ENCODE measurements at places on chromosomes 11 and 22. TPM values are rescaled to one million over a fixed set of nuclear protein-coding genes. Genes with fewer than 3 reads are reported as not detected.
A peak's percentile ranks its signal among the peaks of the same experiment; 100 is the strongest.

TMEM191C gene
- 0.71 TPM for total RNA-seq

DNA sequence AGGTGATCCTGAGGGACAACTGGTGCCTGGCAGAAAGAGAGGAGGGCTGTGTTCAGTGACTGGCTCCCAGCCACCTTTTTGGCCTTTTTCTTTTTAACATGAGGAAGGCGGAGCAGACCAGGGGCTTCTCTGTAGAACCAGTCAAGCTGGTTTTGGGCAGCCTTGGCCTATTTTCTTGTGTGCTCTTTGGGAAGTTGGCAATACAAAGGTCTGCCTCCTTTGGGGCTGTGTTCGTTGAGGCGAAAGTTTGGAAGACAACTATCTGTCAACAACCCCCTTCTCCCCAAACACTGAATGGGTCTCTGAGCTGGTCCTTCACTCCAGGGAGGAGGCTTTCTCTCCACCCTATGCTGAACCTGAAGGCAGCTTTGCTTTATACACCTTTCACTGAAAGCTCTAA, 8.5 kb downstream of the MARK2 start:
- peak overlapping the region; percentile 23 for H3K27ac ChIP-seq
- no peak overlapping the region for H3K4me3 ChIP-seq
- DNase-seq: no peak
- no peaks in the 10 kb centered on the region for H3K27me3 ChIP-seq

GRCh38 chr22:21989049-21989448, 6.5 kb upstream of the TOP3B start:
- no peaks in the 10 kb centered on the region for H3K27me3 ChIP-seq
- no peak overlapping the region for H3K4me3 ChIP-seq
- H3K27ac ChIP-seq: no peak overlapping the region
- no peaks in the 10 kb centered on the region for H3K36me3 ChIP-seq
- no peaks in the 10 kb centered on the region for H3K4me1 ChIP-seq

DNA sequence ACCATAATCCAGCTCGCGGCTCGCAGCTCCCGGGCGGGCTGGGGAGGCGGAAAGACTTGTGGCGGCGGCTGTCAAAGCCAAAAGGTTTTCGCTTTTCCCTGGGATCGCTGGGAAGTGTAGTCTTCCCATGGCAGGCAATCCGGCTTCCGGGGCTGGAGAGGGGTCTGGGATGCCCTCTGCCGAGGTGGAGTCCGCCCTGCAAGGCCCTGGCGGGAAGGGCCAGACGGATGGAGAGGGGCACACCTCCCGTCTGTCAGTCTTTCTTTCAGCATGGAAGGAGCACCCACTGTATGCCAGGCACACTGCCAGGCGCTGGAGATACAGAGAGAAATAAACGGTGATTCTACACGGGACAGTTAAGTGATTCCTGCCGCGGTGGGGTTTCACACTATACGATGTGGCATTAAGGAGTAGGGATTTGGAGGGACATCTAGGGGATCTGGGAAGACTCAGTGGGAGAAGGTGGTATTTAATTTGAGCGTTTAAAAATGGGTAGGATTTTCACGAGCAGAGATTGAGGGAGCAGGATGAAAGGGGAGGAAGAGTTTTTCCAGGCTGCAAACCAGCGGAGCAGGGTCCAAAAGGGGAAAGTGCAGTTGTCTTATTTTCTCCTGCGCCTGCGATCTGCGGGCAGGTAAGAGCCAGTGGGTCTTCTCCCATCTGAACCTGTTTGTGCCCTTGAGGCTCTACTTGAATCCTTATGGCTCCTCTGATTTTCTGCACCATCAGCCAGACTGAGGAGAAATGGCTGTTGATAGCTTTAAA, at the start of gene BACE1:
TSS of gene BACE1 (minus strand) at position 60 of the 765 bp plus-strand sequence. CDS start 461 bp downstream, outside the sequence.
- DNase-seq: peak; percentile 92
- peak within 1 kb of the TSS; percentile 76 for H3K27ac ChIP-seq
- no peaks in the 10 kb centered on the region for H3K27me3 ChIP-seq
- H3K4me3 ChIP-seq: peak within 1 kb of the TSS; percentile 53

DNA sequence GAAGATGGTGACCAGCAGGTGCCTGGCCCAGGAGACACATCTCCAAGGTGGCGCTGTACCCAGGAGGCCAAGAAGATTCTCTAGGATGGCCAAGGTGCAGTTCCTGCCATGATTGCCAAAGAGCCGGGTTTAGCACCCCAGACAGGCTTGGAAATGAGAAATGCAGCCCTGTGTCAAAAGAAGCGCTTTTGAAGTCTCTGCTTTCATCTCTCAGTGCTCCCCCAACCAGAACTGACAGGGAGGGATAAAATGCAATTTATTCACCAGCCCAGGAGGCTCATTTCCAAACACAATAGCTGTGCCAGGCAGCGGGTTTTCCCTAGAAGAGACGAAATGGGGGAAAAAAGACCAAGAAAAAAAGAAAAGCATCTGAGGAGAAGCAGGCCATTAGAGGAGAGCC, 195.9 kb upstream of the NCAM1 start:
- H3K27ac ChIP-seq: no peak overlapping the region
- H3K27me3 ChIP-seq: no peaks in the 10 kb centered on the region
- no peak overlapping the region for H3K4me3 ChIP-seq
- no peak for DNase-seq
- peaks cover 6% of the 10 kb centered on the region for H3K4me1 ChIP-seq
- H3K36me3 ChIP-seq: no peaks in the 10 kb centered on the region

- no peak overlapping the region for H3K27ac ChIP-seq
- no peak for DNase-seq
- no peaks in the 10 kb centered on the region for H3K36me3 ChIP-seq
- H3K4me1 ChIP-seq: no peaks in the 10 kb centered on the region
- no peak overlapping the region for H3K4me3 ChIP-seq
Observed at GRCh38 chr11:118295815-118296454, 8.6 kb upstream of the CD3E start.

- no peaks in the 10 kb centered on the region for H3K36me3 ChIP-seq
- H3K27ac ChIP-seq: peak overlapping the region; percentile 99
- H3K4me1 ChIP-seq: peaks cover 50% of the 10 kb centered on the region
- no peak overlapping the region for H3K4me3 ChIP-seq
- H3K27me3 ChIP-seq: no peaks in the 10 kb centered on the region
Observed at GRCh38 chr22:20511578-20512229, 4.3 kb downstream of the MED15 start.

LMNTD2 gene
- total RNA-seq: not detected

DNA sequence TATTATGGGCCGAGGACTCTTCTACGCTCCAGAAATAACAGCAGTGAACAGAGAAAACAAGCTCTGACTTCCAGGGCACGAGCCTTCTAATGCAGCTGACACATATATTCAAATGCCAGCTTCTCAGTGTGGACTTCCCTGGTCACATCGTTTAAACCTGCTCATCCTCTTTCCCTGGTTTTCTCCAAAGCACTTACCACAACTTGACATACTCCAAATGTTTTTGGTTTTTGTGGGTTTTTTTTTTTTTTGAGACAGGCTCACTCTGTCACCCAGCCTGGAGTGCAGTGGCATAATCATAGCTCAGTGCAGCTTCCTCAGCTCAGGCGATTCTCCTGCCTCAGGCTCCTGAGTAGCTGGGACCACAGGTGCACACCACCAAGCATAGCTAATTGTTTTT, 105.5 kb downstream of the MICAL3 start:
- H3K27me3 ChIP-seq: no peaks in the 10 kb centered on the region
- DNase-seq: peak; percentile 5
- H3K27ac ChIP-seq: peak overlapping the region; percentile 69
- peaks cover 68% of the 10 kb centered on the region for H3K4me1 ChIP-seq

DNA sequence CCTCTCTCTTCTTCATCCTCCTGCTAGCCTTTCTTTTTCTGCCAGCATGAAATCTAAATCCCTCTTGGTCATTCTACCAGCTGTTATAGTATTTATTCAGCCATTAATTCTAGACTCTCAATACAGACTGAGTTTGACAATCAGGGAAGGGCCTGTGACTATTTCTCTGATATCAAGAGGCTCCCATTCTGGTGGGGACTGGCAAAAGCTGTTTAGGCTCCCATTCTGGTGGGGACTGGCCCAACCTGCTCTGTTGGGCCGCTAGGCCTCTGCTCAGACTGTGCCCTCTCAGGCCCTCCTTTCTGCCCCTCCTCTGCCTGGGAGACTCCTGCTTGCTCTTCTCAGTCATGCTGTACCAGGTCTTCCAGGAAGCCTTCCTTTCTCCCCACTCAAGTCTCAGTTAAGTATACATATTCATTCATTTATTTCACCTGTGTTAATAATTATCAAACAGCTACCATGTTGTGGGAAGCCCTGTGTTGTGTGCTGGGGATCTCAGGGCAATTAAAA, 323.7 kb upstream of the NARS2 start:
- no peaks in the 10 kb centered on the region for H3K36me3 ChIP-seq
- no peak for DNase-seq
- H3K27me3 ChIP-seq: no peaks in the 10 kb centered on the region
- H3K4me1 ChIP-seq: no peaks in the 10 kb centered on the region
- H3K27ac ChIP-seq: no peak overlapping the region

GRCh38 chr11:45181193-45181888, 34.9 kb downstream of the PRDM11 start:
- peak; percentile 67 for DNase-seq
- H3K27ac ChIP-seq: peak overlapping the region; percentile 91
- H3K4me3 ChIP-seq: peak overlapping the region; percentile 66
- H3K36me3 ChIP-seq: peaks cover 11% of the 10 kb centered on the region
- H3K27me3 ChIP-seq: no peaks in the 10 kb centered on the region
- no peaks in the 10 kb centered on the region for H3K4me1 ChIP-seq

DNA sequence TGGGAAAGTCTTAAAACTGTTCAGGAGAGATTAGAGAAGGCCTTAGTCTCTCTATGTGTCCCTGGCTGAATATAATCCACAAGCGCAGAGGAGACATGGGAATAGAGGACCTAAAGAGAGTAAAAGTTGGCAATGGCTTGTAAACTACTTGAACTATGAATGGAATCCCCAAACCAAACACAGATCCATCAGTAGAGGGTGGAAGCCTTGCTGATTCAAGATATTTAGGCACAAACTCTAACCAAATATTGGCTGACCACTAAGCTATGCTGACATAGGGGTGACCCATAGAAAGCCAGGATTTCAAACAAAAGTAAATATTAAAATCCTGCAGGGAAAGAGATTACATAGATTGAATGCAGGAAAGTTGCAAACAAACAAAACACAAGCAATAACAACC, 439.2 kb downstream of the DLG2 start:
- no peaks in the 10 kb centered on the region for H3K27me3 ChIP-seq
- H3K27ac ChIP-seq: no peak overlapping the region
- H3K36me3 ChIP-seq: no peaks in the 10 kb centered on the region
- no peak for DNase-seq

- H3K4me3 ChIP-seq: no peak overlapping the region
- no peaks in the 10 kb centered on the region for H3K4me1 ChIP-seq
- DNase-seq: peak; percentile 19
- no peaks in the 10 kb centered on the region for H3K27me3 ChIP-seq
- H3K27ac ChIP-seq: no peak overlapping the region
Observed at GRCh38 chr22:44225091-44225689, 44.5 kb downstream of the PARVG start.

- no peak for DNase-seq
- H3K27me3 ChIP-seq: no peaks in the 10 kb centered on the region
Observed at GRCh38 chr22:19917389-19918138, 24.0 kb upstream of the COMT start.

CLMP gene
- total RNA-seq: 155 TPM

DNA sequence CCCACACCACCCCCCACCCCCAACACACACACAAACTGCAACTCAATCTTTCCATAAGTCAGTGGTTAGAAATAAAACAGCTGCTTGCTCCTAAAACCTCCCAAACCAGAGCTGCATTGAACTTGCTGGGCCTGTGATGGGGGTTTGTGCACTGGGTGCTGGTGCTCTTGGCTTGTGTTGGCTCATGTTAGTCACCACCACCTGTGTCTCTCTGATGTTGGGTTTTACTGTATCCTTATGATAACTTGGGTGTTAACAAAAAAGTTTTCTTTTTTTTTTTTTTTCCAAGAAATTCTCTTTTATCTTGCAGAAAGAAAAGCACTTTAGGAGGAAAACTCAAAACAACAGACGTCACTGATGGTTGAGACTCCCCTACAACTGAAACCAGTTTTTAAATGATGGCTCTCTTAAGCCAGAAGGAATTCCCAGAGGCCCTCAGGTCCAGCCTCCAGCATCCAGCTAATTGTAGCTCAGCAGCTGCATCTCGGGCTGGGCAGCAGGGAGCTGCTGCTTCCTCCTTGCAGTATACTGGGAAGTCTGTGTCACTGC, 79.9 kb upstream of the DRD2 start:
- no peak overlapping the region for H3K4me3 ChIP-seq
- H3K27me3 ChIP-seq: no peaks in the 10 kb centered on the region
- DNase-seq: no peak
- no peaks in the 10 kb centered on the region for H3K4me1 ChIP-seq
- H3K36me3 ChIP-seq: no peaks in the 10 kb centered on the region

DNA sequence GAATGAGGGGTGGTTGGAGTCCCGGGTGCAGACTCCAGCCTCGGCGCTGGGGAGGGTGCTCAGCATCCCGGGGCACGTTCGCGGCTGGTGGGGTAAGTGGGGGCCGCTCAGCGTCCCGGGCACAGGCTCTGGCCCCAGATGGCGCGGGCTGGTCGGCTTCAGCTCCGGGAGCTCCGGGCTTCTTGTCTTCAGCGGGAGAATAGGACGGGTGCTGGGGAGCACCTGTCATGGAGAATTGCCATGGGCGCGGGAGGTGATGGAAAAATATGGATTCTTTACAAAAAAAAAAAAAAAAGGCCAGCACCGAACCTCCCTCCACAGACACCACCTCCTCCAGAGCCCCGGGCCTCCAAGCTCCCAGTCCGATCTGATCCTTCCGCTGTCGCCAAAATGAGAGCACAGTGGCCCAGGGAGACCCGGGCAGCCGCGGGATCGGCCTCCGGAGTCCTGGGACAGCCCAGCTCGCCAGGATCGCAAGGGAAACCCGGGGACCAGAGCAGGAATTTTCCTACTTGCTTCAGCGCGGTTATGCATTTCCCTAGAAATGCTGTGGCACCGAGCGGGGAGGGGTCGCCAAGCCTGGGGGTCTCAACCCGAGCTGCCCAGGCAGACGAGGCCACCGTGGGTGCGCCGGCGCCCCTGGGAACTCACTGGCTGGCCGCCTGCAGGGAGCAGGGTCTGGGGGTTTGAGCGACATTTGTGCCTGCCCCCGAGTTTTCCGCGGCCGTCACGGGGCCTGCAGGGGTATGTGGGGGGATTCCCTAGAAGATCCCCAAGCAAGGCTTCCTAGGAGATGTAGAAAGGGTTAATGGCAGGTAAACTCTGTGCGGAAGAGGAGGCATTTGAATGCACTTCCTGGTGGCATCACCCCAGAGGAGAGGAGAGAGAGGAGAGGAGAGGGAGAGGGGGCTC, 1336.9 kb downstream of the BRD1 start:
- H3K36me3 ChIP-seq: no peaks in the 10 kb centered on the region
- H3K4me1 ChIP-seq: peaks cover 19% of the 10 kb centered on the region
- peaks cover 34% of the 10 kb centered on the region for H3K27me3 ChIP-seq
- no peak overlapping the region for H3K27ac ChIP-seq

DNA sequence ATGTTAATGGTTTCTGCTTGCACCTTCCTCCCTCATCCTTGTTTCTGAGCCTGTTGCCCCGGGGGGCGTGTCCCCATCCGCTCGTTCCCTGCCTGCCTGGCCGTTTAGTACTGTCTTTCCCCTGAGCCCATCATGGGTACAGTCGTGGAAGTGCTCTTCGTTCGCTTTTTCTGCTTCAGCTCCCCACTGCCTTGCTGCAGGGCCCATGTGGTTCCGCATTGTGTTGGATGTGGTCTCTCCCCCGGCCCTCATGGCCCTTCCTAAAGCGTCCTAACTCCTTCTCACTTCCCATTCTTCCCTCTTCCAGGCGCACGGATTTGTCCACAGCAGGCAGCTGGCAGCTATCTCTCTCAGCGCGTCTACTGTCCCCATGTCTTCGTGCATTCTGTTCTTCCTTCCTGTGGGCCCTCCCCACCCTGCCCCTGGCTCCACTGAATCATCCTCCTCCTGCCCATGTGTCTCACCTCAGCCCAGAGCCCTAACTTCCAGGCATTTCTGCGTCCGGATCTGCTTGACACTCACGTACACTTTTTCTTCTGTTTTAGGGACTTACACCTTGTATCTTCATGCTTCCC, 98.1 kb downstream of the ZBTB16 start:
- H3K36me3 ChIP-seq: peaks cover 27% of the 10 kb centered on the region
- H3K27me3 ChIP-seq: no peaks in the 10 kb centered on the region
- H3K27ac ChIP-seq: peak overlapping the region; percentile 96
- H3K4me1 ChIP-seq: peaks cover 94% of the 10 kb centered on the region
